ENCODE measurements at places on chromosomes 13 and 19.

DNA sequence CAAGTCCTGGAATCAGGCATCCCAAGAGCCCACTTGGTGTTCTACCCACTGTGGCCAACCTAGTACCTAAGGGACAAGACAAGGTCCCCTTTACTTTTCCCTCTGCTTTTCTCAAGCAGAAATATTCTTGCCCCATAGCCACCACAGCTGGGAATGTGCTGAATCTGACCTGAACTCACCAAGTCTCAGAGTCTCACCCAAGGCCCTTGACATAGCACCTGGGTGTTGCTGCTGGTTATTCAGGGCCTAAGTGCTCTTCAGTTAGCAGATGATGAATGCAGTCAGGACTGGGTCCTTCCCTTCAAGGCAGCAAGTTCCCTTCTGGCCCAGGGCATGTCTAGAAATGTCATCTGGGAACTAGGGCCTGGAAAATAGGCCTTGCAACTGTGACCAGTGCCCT is 201.8 kb upstream of the SERP2 start:
- no peak for DNase-seq

GRCh38 chr13:106225126-106225525 is 310.3 kb downstream of the EFNB2 start:
- no peak for DNase-seq

- DNase-seq, result no peak
Observed at GRCh38 chr13:52835071-52835839, 13.2 kb downstream of the PCDH8 start.

DNA sequence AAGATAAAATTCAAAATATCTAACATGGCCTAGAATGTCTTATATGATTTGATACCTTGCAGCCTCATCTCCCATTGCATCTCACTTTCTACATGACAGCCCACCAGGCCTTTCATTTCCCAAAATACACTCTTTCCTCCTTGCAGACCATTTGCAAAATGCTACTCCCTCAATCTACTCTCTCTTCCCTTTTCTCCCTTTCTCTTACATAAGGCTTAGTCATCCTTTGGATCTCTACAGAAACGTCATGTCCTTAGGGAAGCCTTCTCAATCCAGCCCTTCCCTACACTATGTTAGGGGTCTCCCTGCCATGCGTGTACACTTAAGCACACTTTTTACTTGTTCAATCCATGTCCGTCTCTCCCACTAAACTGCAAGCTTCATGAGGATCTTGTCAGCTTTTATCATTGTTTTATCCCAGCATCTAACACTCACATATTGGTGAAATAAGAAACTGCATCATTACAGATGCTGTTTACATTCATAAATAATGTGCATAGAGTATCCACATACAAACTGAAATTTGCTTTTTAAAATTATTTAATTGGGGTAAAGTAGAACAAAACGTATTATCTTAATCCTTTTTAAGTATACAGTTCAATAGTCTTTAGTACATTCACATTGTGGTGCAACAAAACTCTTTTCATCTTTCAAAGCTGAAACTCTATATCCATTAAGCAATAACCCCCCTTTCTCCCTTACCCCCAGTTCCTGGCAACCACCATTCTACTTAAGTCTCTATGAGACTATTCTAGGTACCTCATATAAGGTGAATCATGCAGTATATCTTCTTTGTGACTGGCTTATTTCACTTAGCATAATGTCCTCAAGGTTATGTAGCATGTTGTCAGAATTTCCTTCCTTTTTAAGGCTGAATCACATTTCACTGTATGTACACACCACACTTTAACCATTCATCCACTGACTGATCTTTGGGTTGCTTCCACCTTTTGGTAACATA is 11.5 kb upstream of the WBP4 start:
- no peak for DNase-seq

DNA sequence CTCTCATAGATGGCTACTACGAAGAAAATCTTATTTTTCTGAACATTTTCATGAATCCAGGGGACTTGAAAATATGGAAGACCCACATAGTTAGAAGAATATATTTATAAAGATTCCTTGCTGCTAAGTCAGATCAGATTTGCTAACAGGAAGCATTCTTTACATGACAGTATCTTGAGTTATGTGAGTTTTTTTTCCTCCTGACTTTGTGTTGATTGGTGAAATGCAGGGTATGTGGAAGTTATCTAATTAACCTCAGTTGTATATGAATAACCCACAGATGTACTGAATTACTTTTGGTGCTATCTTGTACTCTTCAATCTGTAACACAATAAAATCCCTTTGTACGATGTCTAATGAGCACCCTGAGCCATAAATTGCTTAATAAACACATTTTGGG is 53.8 kb downstream of the ESD start:
- DNase-seq, result no peak

DNA sequence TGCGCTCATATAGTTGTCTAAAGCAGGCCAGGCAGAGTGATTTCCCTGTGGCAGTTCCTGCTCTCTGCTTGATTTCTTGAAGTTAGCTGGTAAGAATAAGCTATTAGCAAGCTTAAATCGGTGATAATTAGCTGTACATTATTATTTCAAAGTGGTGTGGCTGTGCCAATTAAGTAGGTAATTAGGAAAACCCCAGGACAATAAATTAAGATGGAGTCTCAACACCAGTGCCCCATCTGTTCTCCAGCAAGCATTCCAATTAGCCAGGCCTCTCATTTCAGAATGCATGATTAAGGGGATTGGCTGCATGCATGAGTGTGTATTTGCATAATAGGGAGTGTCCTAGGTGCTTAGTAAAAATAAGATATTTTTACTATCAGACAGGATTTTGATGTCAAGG is 342.3 kb downstream of the GPC5 start:
- no peak for DNase-seq

- DNase-seq, result no peak
Observed at GRCh38 chr13:24619282-24619681, 60.9 kb upstream of the ATP12A start.

- no peak for DNase-seq
Observed at GRCh38 chr13:76982061-76982460, 9.8 kb upstream of the CLN5 start.

DNA sequence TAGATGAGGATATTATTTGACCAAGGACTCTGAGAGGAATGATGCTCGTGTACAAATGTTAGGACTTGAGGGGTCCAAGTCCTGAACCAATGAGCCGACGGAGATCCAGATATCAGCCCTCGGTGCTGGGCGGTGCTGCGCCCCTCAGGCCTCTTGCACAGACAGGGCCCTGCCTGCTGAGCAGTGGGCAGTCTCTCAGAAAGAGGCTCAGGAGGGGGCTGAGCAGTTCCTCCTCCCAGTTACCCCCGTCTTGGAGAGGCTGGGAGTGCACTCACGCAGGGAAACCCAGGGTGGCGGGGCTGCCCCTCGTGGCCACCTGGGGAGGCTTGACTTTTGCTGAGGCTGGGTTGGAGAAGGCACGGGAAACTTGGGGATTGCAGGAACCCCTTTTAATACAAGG is 18.4 kb downstream of the TEX29 start:
- DNase-seq, result no peak

DNA sequence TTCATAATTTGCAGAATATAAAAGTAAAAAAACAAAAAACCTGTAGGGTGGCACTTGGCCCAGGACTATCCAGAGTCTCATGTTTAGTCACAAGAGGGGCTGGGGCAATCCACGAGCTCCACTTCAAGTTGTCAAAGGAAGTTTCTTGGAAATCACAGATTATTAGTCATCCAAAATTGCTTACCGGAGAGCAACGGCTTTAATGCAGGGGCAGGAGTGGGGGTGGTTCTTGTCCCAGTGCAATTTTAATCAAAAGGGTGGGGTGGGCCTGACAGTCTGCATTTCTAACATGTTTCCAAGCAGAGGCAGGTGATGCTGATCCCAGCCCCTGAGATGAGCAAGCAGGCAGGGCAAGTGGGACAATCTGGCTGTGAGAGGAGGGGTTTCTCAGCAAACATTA is 233.9 kb downstream of the ABCC4 start:
- no peak for DNase-seq

- DNase-seq, result no peak
Observed at GRCh38 chr19:15945301-15945700, 3.5 kb upstream of the OR10H4 start.

DNA sequence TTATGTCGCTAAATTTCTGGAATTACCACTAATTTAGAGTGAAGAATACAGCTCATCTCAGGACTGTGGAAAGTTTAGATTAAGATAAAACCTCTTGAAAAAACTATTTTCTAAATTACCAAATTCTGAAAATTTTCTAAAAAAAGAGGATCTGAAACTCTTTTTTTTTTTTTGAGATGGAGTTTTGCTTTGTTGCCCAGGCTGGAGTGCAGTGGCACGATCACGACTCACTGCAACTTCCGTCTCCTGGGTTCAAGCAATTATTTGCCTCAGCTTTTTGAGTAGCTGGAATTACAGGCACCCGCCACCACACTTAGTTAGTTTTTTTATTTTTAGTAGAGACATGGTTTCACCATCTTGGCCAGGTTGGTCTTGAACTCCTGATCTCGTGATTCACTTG is 16.6 kb upstream of the ZNF253 start:
- DNase-seq, result no peak

Measured in stimulated activated naive CD4-positive, alpha-beta T cell treated with Interleukin-2 at 50 U/mL for 16 hours (primary cell).